ENCODE measurements at places on chromosomes 7 and 10.

- DNase-seq, result no peak
Measured at GRCh38 chr7:34059136-34059828, 153.9 kb downstream of the BMPER start.

GRCh38 chr7:47332213-47332612 lies 249.7 kb downstream of the TNS3 start:
- DNase-seq, result no peak

- DNase-seq, result peak; percentile 72
Measured at GRCh38 chr7:66413379-66414114, 208.4 kb downstream of the TPST1 start.

- DNase-seq, result no peak
Measured at GRCh38 chr10:130782467-130782866, 529.1 kb downstream of the TCERG1L start.

DNA sequence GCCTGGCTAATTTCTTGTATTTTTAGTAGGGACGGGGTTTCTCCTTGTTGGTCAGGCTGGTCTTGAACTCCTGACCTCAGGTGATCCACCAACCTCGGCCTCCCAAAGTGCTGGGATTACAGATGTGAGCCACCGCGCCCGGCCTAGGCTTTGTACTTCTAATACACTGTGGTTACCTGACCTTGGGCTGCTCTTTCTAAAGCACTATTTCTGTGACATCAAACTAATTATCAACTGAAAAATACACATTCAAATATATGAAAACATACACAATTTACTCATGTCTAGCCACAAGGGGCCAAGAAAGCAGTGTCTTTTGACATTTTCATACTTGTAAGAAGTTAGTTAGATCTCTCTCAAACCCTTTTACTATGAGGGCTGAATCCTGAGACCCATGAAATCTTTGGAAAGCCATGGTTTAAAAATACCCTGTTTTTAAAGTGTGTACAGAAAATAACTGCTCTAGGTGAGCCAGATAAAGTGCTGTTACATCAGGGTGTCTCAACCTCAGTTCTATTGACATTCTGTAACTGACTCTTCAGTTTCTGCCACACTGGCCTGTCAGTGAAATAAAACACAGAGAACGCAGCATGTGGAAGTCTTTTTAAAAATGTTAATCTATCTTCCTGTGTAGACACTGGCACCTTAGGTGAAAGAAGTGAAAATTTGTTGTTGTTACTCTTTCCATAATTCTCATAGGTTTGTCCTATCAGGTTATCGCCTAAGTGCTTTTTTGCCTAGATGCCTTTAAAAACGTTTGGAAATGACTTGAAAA lies 58.8 kb downstream of the CREM start:
- no peak for DNase-seq

GRCh38 chr7:1442355-1443124 lies 16.7 kb downstream of the MICALL2 start:
- no peak for DNase-seq

- no peak for DNase-seq
Measured at GRCh38 chr10:83995738-83996331, 143.5 kb upstream of the GHITM start.

GRCh38 chr7:134472572-134473244 lies 13.8 kb upstream of the AKR1B1 start:
- no peak for DNase-seq

GRCh38 chr7:71303566-71303965 lies 171.6 kb downstream of the GALNT17 start:
- DNase-seq, result no peak

DNA sequence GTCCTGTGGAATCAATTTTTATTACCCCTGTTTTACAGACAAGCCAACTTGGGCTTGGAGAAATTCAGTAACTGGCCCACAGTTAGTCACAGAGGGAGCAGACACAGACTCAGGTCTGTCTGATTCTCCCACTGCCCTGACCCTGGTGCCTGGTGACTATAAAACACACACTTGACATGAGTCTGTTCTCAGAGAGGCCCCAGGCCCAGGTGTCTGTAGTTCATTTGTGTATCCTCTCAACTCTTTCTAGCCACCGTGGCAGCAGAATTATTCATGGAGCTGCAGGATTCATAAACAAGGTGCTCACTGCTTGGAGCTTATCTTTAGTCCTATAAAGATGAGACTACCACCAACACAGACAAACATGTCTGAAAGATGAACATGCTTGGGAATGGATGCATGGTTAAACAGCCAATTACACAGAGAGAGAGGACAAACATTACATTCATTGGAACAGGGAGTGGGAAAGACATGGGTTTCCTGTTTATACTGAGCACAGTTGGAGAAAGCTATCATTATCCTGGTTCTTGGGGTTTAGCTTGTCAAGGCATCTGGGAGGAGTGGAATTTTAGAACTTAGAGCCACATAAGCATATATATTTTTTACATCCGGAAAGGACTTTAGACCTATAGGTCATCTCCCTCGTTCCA lies 79.1 kb upstream of the PDCD4 start:
- DNase-seq, result no peak

DNA sequence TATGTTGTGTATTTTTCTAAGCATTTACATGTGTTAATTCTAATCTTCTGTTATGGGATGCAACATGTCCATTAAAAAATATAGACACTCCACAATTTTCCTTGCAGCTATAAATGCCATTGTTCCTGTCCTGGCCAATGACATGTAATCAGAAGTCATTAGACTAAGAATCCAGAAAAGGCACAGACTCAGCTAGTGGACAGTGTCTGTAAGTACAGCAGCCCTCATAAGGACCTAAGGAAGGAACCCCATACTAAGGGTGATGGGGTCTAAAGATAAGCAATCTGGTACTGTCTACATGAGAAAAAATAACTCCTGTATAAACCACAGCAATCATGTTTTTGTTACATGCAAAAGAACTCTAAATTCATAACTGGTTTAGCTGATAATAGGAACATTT lies 115.9 kb downstream of the GPR85 start:
- no peak for DNase-seq

- DNase-seq, result no peak
Measured at GRCh38 chr7:151107882-151108281, 21.6 kb downstream of the AGAP3 start.

DNA sequence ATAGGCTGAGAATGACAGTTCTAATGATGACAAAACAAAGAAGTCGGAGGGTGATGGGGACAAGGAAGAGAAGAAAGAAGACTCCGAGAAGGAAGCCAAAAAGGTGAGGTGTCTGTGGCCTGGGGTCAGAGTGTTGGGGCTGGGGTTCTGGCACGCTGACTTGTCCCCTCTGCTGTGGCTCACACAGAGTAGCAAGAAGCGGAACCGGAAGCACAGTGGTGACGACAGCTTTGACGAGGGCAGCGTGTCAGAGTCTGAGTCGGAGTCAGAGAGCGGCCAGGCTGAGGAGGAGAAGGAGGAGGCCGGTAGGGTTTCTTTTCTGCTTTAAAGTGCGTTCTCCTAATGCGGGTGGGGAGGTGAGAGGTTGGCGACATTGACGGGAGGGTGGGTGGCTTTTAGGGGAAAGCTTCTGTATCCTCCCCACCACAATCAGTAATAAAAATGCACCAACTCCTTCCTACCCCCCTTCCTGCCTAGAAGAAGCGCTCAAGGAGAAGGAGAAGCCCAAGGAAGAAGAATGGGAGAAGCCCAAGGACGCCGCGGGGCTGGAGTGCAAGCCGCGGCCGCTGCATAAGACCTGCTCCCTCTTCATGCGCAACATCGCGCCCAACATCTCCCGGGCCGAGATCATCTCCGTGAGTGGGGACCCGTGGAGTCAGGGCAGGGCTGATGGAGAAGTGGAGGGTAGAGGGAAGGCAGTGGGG lies 4.6 kb downstream of the UFSP1 start:
- DNase-seq, result peak; percentile 48

DNA sequence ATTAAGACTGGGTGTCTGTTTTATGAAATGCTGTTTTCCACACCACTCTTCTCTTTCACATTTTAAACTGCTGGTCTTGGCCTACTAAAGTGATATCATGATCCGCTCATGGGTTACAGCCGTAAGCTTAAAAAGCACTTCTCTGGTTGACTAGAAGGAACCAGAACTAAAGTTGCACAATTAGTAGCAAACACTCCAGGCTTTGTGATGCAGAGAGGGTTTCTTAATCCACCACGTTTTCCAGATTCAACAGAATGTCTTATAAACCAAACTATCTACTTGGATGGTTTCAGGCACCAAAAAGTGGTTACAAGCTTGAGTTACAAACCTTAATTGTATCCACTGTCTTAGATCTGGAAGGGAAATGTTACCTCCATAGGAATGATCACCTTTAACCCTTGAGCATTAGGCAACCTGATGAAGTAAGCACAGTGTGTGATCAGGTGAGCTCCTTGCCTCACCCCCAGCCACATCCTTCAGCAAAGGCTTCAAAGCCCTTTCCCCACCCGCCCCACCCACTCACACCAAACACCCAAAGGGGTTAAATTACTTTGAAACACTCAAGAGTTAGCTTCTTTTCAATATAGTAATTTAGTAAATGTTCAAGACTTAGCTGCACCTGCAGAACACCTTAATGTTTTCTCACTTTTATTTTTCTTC lies 3.5 kb downstream of the ELMO1 start:
- DNase-seq, result no peak

GRCh38 chr7:63041786-63042185 lies 956.9 kb upstream of the ZNF722 start:
- DNase-seq, result no peak

GRCh38 chr10:61901829-61902444 lies 438 bp downstream of the ARID5B start:
- no peak for DNase-seq

- DNase-seq, result no peak
Measured at GRCh38 chr7:116933465-116933864, 19.8 kb upstream of the ST7 start.

DNA sequence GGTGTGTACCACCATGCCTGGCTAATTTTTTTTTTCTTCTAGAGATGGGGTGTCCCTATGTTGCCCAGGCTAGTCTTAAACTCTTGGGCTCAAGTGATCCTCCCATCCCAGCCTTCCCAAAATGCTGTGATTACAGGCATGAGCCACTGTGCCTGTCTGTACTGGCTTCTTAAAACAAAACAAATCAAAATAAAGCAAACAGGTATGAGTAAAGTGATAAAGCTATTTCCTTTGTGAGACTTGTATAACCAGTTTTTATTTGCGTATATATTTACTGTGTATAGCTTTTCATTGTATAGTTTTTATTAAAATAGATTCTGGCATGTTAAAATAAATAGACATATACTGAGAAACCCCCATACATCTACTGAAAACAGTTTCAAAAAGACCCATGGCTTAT lies 14.3 kb downstream of the LCOR start:
- no peak for DNase-seq
